ENCODE measurements at places on chromosomes 4 and X.

- no peak for DNase-seq
These were observed 4.7 kb downstream of the SLIT2 start for GRCh38 chr4:20256381-20256881.

- no peak for DNase-seq
These were observed 120.0 kb upstream of the DIAPH2 start for GRCh38 chrX:96564595-96564994.

DNA sequence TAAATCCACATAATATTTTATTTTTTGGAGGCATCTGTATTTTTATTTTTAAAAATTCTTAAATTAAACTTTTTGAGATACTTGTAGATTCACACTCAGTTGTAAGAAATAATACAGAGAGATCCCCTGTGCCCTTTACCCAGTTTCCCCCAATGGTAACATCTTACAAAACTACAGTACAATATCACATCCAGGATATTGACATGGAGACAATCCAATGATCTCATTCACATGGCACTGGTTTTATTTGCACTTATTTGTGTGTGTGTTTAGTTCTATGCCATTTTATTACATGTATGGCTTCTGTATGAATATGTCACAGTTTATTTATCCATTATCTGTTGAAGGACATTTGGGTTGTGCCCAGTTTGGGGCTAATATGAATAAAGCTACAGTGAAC is 35.5 kb upstream of the EIF1AX start:
- DNase-seq = no peak

DNA sequence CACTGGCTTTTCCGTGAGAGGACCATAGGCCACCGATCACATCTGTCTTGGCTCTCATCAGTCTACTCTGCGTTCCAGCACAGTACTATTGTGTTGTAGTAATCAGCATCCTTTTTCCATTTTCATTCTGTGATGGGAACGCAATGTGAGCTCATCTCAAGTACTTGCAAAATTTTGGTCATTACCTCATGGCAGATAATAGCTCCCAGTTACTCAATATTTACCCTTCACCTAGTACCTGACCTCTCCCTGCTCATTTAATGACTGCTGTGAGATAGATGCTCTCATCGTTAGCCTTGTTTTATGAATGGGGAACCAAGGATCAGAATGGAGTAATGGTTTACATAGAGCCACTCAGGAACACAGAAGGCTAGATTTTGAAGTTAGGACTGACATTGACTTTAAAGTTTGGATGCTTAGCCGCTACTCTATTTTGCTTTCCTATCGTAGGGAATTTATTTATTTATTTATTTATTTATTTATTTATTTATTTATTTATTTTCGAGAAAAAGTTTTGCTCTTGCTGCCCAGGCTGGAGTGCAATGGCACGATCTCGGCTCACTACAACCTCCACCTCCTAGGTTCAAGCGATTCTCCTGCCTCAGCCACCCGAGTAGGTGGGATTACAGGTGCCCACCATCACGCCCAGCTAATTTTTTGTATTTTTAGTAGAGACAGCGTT is 6.5 kb upstream of the GPR101 start:
- DNase-seq = no peak

DNA sequence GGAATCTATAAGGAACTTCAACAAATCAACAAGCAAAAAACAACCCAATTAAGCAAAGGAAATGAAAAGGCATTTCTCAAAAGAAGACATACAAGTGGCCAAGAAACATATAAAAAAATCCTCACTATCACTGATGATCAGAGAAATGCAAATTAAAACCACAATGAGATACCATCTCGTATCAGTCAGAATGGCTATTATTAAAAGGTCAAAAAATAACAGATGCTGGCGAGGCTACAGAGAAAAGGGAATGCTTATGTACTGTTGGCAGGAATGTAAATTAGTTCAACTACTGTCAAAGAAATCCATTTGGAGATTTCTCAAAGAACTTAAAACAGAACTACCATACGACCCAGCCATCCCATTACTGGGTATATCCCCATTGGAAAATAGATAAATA is 292.4 kb upstream of the FAT1 start:
- DNase-seq = no peak

DNA sequence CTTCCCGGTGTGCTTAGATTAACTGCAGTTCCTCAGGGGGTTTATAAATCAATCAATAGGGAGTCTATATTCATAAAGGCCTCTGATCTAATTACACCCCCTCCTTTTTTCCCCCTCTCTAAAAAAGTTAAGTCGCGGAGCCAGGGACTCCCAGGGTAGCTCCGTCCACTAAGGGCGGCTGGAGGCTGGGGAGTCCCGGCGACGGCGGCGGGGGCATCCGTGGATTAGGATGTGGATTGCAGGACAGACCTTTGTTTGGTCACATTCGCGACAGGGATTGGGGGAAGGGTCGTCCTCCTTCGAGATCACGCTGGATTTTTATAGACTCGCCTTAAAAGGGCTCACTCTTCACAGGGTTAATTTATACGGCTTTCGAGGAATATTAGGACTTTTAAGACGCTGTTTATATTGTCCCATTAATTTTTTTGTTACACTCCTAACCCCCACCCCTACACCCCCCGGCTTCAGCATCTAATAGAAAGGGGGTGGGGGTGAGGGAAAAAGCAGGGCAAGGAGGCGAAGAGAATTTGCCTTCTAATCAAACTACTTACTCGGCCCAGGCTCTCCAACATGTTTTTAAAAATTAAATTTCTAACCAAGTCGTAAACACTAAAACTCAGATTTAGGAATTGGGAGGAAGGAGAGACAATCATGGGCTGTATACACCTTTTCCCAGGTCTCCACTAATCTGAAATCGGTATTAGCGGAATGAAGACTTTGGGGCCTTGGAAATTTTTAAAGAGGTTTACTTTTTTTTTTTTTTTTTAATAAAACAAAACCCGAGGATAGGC is 8.5 kb downstream of the PITX2 start:
- no peak for DNase-seq

- no peak for DNase-seq
These were observed 68.7 kb downstream of the NBDY start for GRCh38 chrX:56797574-56798338.

- DNase-seq = no peak
These were observed 78.6 kb upstream of the FAM9A start for GRCh38 chrX:8879750-8880149.

All from activated CD8-positive, alpha-beta memory T cell treated with anti-CD3 and anti-CD28 coated beads for 1 hour (primary cell).